ENCODE measurements at places on chromosomes 12 and 14.

- no peak for DNase-seq
These were observed 22.4 kb downstream of the NID2 start for GRCh38 chr14:52046376-52046917.

DNA sequence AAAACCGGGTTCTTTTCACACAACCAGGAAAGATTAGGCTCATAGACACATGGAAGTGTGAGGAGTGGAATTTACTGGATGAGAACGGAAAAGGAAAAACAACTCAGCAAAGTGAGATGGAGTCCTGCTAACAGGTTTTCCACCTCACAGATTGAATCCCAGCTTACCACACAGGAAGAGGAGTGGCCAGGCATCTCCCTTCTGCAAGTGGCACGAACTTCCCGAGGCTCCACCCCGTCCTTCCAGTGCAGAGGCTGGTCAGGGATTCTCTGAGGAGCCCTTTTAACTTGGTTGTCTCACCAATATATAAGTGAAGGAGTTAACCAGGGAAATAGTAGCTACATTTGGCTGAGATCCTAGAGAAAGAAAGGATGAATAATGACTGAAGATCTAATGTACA lies 102.8 kb downstream of the SCAF11 start:
- DNase-seq = no peak

GRCh38 chr12:57280211-57281062 lies 29.4 kb upstream of the STAC3 start:
- DNase-seq = peak; percentile 85

- no peak for DNase-seq
These were observed 1089.3 kb downstream of the SLC16A7 start for GRCh38 chr12:60684988-60685655.

- DNase-seq = no peak
These were observed 197.7 kb upstream of the STXBP6 start for GRCh38 chr14:25247609-25248008.

- DNase-seq = no peak
These were observed 130.7 kb downstream of the TMTC2 start for GRCh38 chr12:82817368-82817767.

GRCh38 chr12:102939670-102940222 lies 17.7 kb upstream of the ASCL1 start:
- DNase-seq = no peak

DNA sequence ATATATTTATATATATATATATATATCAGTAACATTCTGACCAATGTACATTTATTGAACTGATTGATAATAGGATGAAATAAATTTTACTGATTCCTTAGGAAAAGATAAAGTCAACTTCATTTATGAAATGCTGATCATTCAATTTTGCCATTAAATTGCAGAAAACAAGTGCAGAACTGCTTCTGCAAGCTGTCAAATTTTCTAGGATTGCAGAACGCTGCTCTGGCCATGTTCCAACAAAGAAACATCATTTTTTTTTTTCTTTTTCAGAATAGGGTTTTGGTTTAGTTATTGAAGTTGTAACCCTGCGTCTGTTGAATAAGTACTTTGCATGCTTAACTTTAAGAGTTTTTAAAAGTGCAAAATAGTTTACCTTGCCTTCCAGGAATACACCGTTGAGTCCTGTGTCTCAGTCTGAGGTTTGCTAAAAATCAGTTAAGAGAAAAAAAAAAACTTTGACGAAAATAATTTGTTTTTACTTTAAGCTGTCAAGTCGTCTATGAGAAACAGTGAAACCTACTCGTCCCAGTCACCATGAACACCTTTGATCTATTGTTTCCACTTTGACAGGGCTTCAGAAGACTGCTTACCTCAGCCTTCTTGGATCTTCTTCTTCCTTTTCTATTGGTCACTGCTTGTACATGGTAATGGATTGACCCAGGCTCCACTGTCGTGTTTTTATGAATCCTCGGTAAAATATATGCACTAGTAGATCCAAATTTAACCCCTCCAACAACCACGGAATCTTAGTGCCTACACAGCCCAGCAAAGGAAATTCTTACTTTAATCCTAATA lies at the start of gene KERA:
Gene KERA (minus strand): TSS at position 657 of the 798 bp plus-strand sequence. CDS start 1,743 bp downstream, outside the sequence.
- DNase-seq = no peak

DNA sequence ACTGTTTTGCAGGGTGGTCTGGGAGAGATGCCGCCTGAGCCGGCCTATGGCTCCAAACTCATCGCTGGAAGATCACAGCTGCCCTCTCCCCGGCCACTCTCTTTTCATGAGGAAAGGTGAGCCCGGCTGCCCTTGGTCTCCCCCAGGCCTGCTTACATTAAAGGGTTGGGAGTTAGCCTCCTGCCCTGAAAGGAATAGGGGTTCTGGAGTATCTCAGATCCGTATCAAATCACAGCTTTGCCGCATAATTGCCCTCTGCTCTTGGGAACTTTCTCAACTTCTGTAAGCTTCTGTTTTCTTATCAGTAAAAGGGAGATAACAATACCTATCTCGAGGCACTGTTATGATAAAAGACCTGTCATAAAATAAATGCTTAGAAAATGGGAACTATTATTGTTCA lies 17.6 kb downstream of the PHLDA1 start:
- DNase-seq = no peak

GRCh38 chr12:131783915-131784541 lies 44.2 kb upstream of the MMP17 start:
- peak; percentile 21 for DNase-seq

DNA sequence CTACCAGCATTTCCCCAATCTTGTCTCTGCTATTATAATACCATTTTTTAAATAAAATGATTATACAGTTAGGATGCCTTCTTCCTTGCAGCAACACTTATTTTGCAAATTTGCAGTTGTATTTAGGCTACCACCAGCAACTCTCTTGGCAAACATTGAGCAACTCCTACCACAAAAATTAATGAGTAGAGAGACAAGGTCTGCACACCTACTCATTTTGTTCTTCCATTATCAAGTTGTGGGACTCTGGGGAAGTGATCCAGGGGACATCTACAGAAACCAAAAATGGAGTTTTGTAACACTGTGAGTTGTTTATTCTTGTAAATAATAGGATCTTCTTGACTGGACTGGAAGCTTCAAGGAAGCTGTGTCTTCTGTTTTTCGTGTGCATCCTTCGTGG lies 38.6 kb downstream of the DGLUCY start:
- DNase-seq = peak; percentile 35

DNA sequence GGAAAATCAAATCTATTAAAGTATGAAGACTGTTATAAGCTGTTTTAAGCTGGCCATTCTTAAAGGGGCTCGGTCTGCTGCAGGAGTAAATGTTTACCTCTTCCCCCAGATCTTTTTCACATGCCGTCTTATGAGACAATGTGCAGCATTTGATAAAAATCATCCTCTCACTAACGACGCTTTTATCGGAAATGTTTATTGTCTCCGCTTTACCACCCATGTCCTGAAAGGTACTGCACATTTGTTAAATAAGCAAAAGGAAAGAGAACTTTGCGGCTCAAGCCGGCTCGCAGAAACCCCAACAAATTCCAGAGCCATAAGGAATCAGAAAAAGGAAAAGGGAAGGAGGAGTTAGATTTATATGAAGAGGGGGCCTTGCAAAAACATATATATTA lies 137.8 kb downstream of the HMGA2 start:
- no peak for DNase-seq

- no peak for DNase-seq
These were observed 176.4 kb downstream of the ANO2 start for GRCh38 chr12:5768581-5769196.

GRCh38 chr12:12899530-12900380 lies 8.4 kb downstream of the GPRC5A start:
- peak; percentile 94 for DNase-seq

GRCh38 chr14:58677517-58677916 lies 39.8 kb downstream of the DACT1 start:
- DNase-seq = no peak

DNA sequence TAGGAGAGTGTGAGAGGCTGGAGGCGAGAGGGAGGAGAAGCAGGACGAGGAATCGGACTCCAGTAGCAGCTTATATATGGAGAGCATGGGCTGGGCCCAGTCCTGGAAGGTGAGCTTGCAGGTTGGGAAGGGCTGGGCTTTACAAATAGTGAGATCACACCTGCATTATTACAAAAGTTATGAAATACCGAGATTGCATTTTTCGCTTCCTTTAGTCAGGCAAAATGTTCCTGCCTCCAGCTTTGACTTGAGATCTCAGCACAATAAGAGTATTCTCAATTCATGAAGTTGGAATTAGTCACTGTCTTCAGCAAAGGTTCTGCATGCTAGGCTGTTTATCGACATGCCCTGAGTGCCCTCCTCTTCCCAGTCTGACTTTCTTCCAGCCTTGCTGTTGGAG lies at the start of gene KRT6B:
Gene KRT6B (minus strand): TSS at position 46 of the 400 bp plus-strand sequence. CDS start 68 bp downstream, outside the sequence.
- no peak for DNase-seq

DNA sequence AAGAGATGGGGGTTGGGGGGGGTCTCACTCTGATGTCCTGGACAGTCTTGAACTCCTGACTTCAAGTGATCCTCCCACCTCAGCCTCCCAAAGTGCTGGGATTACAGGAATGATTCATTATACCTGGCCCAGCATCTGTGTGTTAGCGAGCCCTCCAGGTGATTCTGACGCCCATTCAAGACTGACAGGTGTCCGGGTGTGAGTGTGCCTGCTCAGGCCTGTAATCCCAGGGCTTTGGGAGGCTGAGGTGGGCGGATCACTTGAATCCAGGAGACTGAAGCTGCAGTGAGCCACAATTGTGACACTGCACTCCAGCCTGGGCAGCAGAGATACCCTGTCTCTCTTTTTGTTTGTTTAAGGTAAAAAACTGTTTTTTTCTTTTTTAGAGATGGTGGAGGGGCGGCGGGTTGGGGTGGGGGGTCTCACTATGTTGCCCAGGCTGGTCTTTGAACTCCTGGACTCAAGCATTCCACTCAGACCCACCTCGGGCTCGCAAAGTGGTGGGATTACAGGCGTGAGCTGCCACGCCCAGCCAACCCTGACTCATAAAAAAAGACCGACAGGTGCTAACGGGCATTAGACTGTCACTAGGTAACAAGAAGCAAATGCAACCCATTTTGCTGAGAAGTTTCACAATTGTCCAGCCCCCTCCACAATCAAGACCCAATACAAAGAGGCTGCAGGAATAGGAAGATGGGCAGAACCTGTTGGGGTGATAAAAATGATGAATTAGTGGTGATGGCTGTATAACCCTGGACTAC lies 4.7 kb downstream of the VSIG10 start:
- DNase-seq = no peak

- no peak for DNase-seq
These were observed 2.0 kb downstream of the SLC7A8 start for GRCh38 chr14:23181453-23181852.

DNA sequence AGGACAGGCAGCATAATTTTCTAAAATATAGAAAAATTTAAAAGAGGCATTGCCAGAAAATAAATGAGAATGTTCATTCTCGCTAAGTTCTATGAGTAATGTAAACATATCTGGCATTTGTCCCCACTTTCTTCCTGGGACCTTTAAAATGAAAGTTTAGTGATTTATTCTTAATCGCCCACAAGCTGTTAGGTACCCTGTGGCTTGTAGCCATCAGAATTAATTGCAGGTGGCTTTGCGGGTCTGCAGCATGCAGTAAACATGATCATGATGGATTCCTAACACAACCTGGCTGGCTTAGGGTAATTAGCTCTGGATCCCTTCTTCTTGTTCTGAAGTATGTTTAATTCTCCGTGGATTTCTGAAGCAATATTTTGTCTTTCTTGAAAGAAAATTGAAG lies 103.5 kb upstream of the FRMD6 start:
- no peak for DNase-seq

- DNase-seq = peak; percentile 45
These were observed 18.1 kb downstream of the ARPC3 start for GRCh38 chr12:110431957-110432587.

- no peak for DNase-seq
These were observed 44.7 kb upstream of the CEP83 start for GRCh38 chr12:94504386-94504785.

- DNase-seq = no peak
These were observed 22.7 kb upstream of the NUAK1 start for GRCh38 chr12:106161491-106161890.

DNA sequence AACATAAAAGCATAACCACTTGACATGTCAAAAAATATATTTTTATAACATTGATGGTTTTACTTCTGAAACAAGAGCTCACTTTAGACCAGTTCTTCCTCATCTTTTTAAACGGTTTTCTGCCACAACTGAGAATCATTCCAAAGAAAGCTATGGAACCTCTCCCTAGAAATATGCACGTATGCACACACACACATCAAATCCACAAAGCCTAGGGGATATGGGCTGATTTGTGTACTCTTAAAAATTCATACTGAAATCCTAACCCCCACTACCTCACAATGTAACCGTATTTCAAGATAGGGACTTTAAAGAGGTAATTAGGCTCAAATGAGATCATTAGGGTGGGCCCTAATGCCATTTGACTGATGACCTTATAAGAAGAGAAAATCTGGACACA lies 19.3 kb downstream of the TMCC3 start:
- DNase-seq = no peak

DNA sequence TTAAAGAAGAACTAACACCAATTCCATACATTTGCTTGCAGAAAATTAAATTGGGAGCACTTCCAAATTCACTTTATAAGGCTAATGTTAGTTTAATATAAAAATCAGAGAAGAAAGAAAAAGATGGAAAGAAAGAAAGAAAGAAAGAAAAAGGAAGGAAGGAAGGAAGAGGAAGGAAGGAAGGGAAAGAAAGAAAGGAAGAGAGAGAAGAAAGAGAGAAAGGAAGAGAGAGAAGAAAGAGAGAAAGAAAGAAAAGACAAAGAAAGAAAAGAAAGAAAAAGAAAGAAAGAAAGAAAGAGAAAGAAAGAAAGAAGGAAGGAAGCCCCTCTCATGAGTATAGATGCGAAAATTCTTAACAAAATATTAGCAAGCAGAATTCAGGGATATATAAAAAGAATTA lies 267.7 kb downstream of the RPAP3 start:
- DNase-seq = no peak

DNA sequence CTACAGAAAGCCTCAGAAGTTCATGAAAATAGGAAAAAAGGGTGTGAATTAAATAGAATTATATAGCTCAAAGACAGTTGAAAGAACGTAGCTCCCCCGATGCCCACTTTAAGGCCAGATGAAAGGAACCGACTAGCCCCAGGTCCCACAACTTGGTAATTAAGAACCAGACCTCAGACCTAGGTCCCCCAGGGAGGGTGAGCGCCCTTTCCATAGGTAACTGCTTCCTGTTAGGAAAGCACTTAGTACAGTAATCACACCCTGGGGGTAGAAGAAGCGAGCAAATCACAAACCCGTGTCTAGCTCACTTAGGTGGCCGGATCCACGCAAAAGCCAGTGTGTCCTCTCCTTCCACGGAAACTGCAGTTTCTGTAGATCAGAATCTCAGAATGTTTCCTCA lies 77.1 kb downstream of the PLXNC1 start:
- DNase-seq = no peak

GRCh38 chr14:64649383-64649998 lies 54.7 kb upstream of the PLEKHG3 start:
- DNase-seq = no peak

DNA sequence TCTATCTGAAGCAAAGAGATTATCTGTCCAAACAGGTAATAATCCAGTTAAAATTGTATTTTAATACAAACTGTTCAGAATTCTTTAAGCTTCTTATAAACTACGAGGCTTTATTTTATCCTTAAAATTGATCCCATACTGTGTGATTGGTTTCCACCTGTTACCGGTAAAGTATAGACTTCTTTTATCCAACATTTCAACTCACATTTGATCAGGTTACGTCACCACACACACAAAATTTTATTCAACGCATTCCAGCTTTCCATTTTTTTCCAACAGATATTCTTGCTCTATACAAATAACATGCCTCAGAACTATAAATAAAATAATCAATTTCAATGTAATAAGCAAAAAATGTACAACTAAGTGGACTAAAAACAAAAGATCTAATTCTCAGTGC lies 4.5 kb downstream of the NOVA1 start:
- no peak for DNase-seq

- no peak for DNase-seq
These were observed 4.8 kb downstream of the NR4A1 start for GRCh38 chr12:52055731-52056711.

Data from activated CD4-positive, alpha-beta T cell treated with anti-CD3 and anti-CD28 coated beads, Interleukin-2, amount 50 U/mL, for 16 hours (primary cell).